DMS53 (cell line): ENCODE measurements at places on chromosomes 7 and 10.

DNA sequence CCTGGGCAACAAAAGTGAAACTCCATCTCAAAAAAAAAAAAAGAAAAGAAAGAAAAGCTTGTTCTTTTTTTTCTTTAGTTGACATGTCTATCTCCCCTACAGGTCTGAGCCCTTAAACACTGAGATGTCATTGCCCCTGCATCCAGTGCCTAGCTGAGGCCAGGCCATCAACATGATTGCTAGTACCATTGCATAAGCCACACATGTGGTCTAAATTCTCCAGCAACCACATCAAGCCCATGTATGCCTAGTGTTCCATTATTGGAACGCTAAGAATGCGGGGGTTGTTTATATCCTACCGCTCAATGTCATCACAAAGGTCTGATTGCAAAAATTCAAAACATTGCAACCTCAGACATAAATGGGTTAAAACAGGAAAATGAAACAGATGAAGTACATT is 62.7 kb downstream of the NPTX2 start:
- no peak for DNase-seq

- peak; percentile 63 for DNase-seq
These were observed 557 bp downstream of the CYTH3 start for GRCh38 chr7:6271694-6272440.

GRCh38 chr7:107924841-107925504 is 34.0 kb downstream of the DLD start:
- DNase-seq = no peak

DNA sequence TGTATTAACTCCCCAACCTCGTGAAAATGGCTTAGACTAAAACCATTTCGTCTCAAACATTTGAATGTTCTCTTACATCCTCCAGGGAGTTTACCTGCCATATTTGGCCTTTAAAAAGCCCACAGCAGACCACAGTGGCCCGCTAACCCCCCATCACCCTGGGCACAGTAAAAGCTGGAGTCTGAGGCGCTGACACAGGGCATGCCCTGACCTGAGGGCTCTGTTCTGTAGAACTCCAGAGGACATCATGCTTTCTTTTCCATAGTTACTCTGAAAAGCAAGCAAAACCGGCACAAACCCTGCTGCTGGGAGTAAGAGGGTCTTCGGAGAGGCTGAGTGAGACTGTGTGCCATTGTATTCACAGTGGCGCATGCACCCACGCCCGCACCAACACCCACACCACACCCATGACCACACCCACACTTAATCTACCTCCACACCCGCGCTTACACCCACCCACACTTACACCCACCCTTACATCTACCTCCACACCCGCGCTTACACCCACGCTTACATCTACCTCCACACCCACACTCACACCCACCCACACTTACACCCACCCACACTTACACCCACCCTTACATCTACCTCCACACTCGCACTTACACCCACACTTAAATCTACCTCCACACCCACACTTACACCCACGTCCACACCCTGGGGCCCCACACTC is 32.1 kb downstream of the LRRC27 start:
- peak; percentile 17 for DNase-seq

DNA sequence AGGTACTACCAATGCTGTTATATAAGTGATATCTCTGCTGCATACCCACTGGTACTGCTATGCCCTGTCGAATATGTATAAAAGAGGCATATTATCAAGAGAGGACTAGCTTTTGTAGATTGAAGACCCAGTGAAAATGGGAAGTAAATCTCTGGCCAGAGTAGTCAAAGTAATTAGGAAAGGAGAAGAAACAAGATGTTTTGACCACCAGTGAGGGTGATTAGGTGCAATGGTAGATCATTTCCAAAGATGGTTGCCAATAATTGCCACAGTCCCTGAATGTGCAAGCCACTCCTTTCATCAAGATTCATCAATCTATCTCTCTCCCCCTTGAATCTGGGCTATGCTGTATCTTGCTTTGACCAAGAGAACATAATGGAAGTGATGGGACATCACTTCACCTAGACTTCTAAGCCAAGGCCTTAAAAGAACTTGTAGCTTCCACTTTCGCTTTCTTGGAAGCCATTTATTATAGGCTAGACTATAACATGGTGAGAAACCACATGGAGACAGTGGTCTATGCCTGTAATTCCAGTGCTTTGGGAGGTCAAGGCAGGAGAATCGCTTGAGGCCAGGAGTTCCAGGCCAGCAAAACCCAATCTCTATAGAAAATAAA is 52.6 kb upstream of the ST8SIA6 start:
- DNase-seq = no peak

- no peak for DNase-seq
These were observed 54.8 kb downstream of the CREB3L2 start for GRCh38 chr7:137947046-137947445.

DNA sequence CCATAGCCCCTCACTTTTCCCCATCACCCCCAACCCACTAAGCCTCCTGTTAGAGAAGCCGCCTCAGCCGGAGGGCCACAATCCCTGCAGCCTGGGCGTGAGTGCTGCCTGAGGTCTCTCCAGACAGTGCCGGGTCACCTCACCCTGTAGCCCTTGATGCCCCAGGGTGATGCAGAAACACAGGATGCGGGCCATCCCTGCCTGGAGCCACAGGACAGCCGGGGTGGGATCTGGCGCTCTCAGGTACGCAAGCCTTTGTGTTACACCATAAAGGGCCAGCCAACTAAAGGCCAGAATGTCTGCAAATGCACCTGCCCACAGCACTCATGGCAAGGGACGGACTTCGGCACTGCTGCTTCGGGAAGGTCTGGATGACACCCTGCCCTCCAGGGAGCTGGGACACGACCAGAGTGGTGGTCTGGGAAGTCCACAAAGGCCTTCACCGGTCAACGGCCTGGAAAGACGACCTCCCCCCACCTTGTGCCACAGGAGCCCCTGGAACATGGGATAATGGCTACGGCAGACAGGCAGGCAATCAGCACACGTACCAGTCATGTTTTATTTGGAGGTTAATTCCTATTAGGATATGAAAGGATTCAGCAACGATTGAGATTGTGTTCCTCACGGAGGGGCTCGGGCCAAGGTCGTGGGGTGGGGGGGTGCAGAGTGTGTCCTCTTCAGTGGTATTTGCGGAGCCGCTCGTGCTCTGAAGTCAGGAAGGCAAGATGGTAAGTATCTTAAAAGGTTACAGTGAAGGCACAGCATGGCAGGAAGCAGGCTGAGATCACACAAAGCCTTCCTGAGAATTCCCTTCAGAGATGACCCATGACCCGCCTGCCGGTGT is 8.1 kb downstream of the ATP5MF start:
- no peak for DNase-seq

DNA sequence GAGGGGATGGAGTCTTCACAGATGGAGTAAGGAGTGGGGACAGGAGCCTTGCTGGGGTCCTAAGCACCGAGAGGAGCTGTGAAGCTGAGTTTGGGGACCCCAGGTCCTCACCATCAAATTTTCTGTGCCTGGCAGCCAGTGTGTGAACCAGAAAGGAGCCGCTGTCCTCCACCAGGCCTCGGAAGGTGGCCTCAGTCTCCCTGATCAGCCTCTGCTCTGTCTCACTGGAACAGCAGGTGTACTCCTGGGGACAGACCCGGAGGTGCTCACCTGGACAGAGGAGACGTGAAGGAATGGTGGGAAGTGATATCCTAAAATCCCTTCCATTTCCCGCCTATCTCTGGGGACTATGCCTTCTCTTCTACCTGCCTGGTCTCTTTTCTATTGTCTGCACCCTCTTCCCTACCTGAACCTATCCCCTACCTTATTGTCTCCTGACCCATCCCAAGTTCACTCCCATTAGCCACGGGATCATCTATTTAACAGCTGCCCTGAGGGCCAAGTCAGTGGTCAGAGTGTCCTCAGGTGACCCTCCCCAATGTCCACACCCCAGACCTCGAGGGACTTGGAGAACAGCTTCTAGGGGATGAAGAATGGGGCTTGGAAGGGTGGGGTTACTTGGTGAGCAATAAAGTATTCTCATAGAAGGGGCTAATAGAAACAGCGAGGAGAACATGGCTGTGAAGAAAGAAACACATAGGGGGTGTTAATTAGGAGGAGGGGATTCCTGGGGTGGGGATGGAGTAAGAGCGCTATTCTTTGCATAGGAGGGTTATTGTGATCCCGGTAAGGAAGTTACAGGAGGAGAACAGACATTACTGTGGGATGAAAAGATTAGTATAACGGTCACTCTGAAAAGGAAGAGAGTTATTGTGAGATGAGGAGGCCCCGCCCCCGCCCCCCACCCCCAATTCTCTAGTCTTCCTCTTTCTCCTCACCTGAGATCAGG is 811 bp downstream of the GPC2 start:
- DNase-seq = no peak

DNA sequence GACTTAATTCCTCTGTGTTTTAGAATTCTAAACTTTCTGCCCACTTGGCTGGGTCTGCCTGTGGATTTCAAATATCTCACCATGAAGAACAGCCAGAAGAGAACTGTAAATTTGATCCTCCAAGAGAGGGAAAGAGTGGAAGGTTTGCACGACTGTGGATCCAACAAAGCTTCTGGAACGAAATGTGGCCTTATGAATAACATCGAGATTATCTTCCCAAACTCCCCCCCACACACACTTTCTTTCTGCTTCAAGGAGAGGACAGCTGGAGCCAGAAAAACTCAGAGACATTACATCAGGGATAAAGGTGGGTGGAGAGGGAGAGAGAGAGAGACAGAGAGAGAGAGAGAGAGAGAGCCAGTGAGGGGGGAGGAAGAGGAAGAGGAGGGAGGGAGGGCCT is 570.1 kb upstream of the MGMT start:
- no peak for DNase-seq

GRCh38 chr7:751826-752225 is 24.7 kb upstream of the PRKAR1B start:
- DNase-seq = no peak
